ENCODE measurements at places on chromosomes 5 and 9. TPM values are rescaled to one million over a fixed set of nuclear protein-coding genes. Genes with fewer than 3 reads are reported as not detected.

- no peak for DNase-seq
- H3K4me1 ChIP-seq, result no peaks in the 10 kb centered on the region
- H3K4me3 ChIP-seq, result no peak overlapping the region
- H3K36me3 ChIP-seq, result no peaks in the 10 kb centered on the region
- H3K27ac ChIP-seq, result no peak overlapping the region
Observed at GRCh38 chr5:163260961-163261360, 176.4 kb upstream of the CCNG1 start.

- no peaks in the 10 kb centered on the region for H3K36me3 ChIP-seq
- peak overlapping the region; percentile 0 for H3K4me3 ChIP-seq
- peaks cover 55% of the 10 kb centered on the region for H3K4me1 ChIP-seq
- H3K27me3 ChIP-seq, result no peaks in the 10 kb centered on the region
- DNase-seq, result no peak
Observed at GRCh38 chr9:16421532-16421931, 448.9 kb downstream of the BNC2 start.

DNA sequence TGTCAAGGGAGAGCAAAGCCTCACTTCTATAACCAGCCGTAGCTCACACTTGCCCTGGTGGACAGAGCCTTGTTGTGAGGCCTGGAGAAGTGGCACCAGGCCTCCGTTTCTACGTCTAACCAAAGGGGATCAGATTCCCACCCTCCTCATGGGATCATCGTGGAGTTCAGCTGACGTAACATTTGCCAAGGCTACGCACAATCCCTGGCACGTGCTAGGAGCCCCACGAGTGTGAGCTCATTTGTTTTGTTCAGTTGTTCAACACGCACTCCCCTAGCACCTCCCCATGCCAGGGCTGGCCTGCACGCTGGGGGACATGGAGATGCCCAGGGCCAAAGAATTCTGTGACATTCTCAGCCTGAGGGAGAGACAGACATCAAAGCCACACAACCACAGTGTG is 23.1 kb downstream of the ADGRD2 start:
- H3K4me1 ChIP-seq, result peaks cover 3% of the 10 kb centered on the region
- no peak overlapping the region for H3K27ac ChIP-seq
- H3K27me3 ChIP-seq, result peaks cover 13% of the 10 kb centered on the region
- H3K36me3 ChIP-seq, result peaks cover 1% of the 10 kb centered on the region

The FAM169A gene
- 8.8 TPM for total RNA-seq

GRCh38 chr9:81613002-81613812 is 76.1 kb downstream of the TLE1 start:
- H3K4me3 ChIP-seq, result peak overlapping the region; percentile 37
- H3K27ac ChIP-seq, result peak overlapping the region; percentile 83
- peaks cover 2% of the 10 kb centered on the region for H3K36me3 ChIP-seq

GRCh38 chr5:114116981-114117380 is 244.9 kb upstream of the KCNN2 start:
- DNase-seq, result no peak
- H3K27me3 ChIP-seq, result peaks cover 5% of the 10 kb centered on the region
- H3K4me1 ChIP-seq, result no peaks in the 10 kb centered on the region
- no peak overlapping the region for H3K4me3 ChIP-seq
- H3K36me3 ChIP-seq, result no peaks in the 10 kb centered on the region

DNA sequence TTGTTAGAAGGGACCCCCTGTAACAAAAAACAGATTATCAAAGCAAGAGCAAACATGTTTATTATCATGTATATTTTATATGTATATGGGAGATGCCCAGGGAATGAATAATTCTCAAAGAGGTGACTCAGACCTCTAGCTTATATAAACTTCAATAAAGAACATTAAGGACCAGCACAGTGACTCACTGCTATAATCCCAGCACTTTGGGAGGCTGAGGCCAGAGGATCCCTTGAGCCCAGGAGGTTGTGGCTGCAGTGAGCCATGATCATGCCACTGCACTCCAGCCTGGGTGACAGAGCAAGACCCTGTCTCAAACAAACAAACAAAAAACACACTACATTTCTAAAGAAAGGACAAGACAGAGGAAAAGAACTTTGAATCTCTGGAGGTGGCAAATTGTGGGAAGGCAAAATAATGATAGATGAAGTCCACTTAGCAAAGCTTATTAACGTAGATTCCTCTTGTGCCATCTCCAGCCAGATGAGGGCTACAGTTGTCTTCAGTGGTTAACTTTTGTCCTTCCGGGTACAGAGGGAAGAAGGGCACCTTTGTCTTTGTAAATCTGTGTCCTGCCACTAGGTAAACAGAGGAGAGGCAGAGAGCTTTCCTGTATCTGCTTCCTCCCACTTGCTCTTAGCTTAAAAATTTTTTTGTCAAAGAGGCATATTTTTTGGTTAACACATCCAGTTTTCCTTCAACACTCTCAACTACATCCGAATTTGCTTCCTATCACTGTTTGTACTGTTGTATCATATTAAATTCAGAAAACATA is 7.5 kb upstream of the RFK start:
- H3K36me3 ChIP-seq, result no peaks in the 10 kb centered on the region
- no peak overlapping the region for H3K4me3 ChIP-seq
- no peak for DNase-seq

- DNase-seq, result no peak
- H3K4me3 ChIP-seq, result no peak overlapping the region
- no peak overlapping the region for H3K27ac ChIP-seq
- H3K4me1 ChIP-seq, result peaks cover 9% of the 10 kb centered on the region
- H3K27me3 ChIP-seq, result peaks cover 7% of the 10 kb centered on the region
Observed at GRCh38 chr5:175535796-175536195, 57.4 kb downstream of the SFXN1 start.

DNA sequence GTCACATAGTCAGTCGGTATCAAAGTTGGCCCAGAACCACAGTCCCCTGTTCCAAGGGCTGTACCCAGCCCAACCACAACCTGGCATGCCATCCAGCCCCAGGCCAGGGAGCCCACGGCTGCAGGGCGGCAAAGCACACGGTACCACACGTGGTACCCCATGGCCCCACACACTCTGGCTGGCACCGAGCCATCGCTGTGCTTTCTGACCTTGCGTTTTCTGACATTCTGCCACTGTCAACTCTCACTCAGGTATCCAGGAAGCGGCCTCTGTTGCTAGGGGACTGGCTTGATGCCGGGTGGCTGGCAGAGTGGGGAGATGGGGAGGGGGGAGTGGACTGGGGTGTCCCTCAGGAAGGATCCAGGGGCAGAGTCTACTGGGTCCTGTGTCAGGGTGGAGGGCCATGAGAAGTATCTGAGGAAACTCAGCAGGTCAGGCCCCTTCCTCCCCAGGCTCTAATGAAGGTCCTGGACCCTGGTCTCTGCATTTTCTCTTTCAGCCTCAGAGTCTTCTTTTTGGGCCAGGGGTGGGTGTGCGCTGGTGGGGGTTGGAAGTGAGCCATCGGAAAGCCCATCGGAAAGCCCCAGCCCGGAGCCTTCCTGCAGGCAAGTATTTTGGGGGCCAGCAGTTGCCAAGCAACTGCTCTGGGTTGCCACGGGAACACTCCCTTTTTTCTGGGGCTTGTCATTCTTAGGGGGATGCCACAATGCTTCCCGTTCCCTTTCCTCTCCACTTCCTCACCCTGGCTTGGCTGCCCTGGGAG is 21.0 kb upstream of the RALGDS start:
- peak; percentile 68 for DNase-seq
- no peaks in the 10 kb centered on the region for H3K27me3 ChIP-seq
- H3K27ac ChIP-seq, result no peak overlapping the region
- no peaks in the 10 kb centered on the region for H3K36me3 ChIP-seq
- peaks cover 14% of the 10 kb centered on the region for H3K4me1 ChIP-seq
- H3K4me3 ChIP-seq, result no peak overlapping the region

GRCh38 chr5:173680660-173681242 is 64.3 kb upstream of the BOD1 start:
- H3K4me1 ChIP-seq, result no peaks in the 10 kb centered on the region
- H3K27ac ChIP-seq, result no peak overlapping the region
- H3K36me3 ChIP-seq, result no peaks in the 10 kb centered on the region
- H3K27me3 ChIP-seq, result no peaks in the 10 kb centered on the region

- no peaks in the 10 kb centered on the region for H3K4me1 ChIP-seq
- H3K4me3 ChIP-seq, result no peak overlapping the region
- H3K27me3 ChIP-seq, result peaks cover 3% of the 10 kb centered on the region
- H3K36me3 ChIP-seq, result peaks cover 1% of the 10 kb centered on the region
- no peak for DNase-seq
Observed at GRCh38 chr5:178180141-178180863, 6.9 kb downstream of the GMCL2 start.

The GRIA1 gene
- 0.77 TPM for total RNA-seq

GRCh38 chr5:173807181-173807655 is 80.9 kb upstream of the CPEB4 start:
- no peak for DNase-seq
- H3K4me3 ChIP-seq, result no peak overlapping the region
- no peaks in the 10 kb centered on the region for H3K36me3 ChIP-seq
- no peak overlapping the region for H3K27ac ChIP-seq
- no peaks in the 10 kb centered on the region for H3K4me1 ChIP-seq
- no peaks in the 10 kb centered on the region for H3K27me3 ChIP-seq

The SV2C gene
- not detected for total RNA-seq
